ENCODE measurements at places on chromosomes 4 and X.

DNA sequence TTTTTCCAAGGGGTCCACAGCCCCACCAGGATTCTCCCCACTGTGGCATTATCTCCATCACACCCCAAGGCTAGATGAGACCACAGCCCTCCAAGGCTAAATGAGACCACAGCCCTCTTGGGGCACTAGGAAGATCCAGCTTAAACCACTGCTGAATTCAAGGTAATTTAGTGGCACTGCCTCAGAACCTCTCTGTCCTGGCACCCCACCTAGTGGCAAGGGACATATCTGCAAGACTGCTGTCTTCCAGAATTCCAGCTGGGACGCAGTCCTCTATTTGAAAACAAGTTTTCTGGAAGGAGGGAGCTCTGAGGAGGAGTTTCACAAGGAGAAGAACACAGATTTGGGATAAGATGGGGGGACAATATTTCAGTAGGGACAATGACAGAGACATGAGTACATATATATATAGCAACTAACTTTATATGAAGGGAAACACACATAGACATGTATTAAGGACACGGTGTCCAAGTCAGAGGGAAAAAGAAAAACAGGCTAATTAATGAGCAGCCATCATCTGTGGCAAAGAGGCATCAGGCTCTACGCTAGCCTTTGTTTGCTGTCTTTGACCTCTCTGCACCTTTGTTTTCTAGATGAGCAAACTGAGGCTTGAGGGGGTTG lies 9.3 kb downstream of the CETN2 start:
- peak; percentile 5 for DNase-seq

DNA sequence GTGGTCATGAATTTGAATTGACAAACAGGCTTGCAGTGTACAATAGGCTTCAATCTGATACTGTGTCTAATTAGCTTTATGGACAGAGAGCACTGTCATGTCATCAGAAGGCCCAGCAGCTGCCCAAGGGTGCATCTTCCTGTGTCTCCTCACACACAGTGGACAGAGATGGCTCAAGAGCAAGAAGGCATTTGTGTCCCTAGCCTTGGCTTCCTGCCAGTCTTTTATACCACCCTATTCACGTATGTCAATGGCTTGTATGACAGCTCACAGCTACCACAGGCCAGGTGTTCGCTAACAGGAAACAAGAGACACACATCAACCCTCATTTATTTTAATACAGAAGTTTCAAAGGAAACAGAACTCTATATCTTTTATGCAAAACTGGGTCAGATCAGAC lies 874.0 kb upstream of the AGA start:
- peak; percentile 87 for DNase-seq

DNA sequence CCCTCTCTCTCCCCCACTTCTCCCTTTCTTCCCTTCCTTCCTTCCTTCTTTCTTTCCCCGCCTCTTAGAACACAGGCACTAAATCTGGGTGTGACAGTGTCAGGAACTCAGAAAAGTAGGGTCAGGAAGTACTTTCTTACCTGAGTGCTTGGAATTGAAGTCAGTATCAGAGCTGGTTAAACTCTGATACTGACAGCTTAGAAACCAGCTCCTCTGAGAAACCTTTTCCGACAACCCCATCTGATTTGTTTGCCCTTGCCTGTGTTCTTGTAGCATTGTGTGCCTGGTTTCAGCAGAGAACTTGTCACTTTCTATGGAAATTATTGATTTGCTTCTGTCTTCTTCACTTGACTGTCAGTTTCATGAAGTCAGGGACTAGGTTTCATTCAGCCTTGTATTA lies 113.9 kb downstream of the AASDH start:
- no peak for DNase-seq

DNA sequence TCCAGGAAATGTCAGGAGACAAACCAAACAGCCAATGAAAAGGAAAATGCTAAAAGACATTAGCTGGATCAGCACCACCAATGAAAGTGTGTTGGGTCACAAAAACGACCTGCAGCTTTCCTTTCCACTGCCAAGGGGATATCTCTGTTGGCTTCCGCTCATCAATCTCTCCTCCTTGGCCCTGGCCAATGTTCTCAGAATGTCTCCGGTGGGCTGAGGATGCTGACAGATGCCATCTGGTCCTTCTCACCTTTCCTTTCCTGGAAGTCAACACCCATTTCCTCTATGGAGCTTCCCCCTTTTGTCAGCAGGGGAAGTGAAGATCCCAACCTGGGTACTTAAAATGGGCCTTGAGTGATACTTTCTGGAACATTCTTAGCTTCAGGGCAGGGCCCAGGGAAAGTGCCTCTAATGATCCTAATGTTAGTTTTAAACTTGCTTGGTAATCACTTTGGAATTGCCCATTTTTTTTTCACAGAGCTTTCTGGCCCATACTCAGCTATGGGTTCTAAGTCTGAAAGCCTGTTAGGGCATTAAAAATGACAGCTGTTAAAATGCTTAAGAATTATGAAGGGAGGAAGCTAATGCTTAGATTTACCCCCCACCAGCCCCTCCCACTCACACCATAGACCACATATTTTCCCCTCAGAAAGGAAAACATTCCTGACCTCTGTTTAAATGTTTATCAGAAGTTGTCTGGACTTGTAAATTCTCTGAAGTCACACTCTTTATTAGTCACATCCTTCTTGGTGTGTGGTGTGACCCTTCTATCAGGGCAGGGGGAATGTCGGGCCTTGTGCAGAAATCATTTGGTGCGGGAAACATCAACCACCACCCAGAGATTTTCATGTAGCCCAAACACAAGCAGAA lies 29.2 kb downstream of the IGFBP7 start:
- DNase-seq = no peak

GRCh38 chr4:176198316-176198903 lies 3.0 kb upstream of the SPATA4 start:
- DNase-seq = peak; percentile 57

GRCh38 chrX:38150993-38151392 lies 69.7 kb downstream of the SRPX start:
- no peak for DNase-seq

GRCh38 chr4:150588316-150588715 lies 6.4 kb downstream of the MAB21L2 start:
- no peak for DNase-seq

DNA sequence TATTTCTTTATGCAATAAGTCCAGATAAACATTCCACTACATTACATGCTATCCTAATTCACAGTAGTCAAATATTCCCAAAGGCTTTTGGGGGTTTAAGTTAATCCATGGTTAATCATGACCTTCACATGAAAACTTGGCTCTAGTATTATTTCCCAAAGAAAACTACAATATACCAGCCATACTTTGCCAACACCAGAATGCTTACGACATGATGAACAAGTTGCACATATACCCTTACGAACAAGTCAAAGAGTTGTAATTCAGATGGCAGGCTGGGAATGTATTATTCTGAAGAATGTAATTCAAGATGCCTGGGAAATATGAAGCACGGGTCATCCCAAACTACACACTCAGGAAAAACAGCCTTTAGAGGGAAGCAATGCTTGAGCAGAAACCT lies 499.6 kb downstream of the PPARGC1A start:
- DNase-seq = no peak

DNA sequence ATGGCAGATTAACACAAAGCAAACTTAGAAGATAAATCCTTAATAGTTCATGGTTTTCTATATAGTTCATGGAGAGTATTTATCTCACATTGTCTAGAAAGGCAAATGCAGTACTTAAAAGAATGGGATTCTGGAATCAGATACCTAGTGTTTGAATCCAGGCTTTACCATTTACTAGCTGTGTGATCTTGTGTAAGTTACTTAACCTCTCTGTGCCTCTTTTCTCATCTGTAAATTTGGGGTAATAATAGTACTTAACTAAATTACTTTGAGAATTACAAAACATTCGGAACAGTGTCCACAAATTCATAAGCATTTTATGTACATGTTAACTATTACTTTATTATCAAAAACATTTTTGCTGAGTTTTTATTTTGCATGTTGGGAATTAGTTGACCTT lies 15.8 kb downstream of the MAGEB1 start:
- DNase-seq = no peak

GRCh38 chr4:7266525-7267292 lies 74.4 kb downstream of the SORCS2 start:
- DNase-seq = no peak

DNA sequence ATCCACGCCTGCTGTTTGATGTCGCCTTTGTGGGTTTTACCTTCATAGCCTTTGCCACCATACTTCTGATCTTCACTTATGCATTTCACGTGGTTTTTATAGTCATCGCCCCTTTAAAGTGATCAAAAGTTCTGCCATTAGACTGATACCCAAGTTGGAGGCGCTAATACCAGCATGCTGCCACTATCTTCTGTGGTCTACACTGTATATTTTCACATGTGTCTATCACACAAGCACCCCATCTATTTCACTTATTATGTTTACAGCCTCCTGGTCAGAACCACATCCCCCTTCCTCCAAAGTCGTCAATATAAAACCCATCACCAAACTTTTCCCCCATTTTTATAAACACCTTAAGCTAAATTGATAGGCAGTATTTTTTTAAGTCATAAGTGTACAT lies 8.2 kb downstream of the LYAR start:
- no peak for DNase-seq

- DNase-seq = no peak
Measured at GRCh38 chr4:2552806-2553205, 16.4 kb downstream of the FAM193A start.

GRCh38 chr4:93827272-93827947 lies 1.1 kb upstream of the ATOH1 start:
- DNase-seq = no peak

- no peak for DNase-seq
Measured at GRCh38 chr4:158769175-158769921, 522 bp downstream of the FNIP2 start.

GRCh38 chrX:39144956-39145355 lies 343.7 kb downstream of the MID1IP1 start:
- DNase-seq = no peak

DNA sequence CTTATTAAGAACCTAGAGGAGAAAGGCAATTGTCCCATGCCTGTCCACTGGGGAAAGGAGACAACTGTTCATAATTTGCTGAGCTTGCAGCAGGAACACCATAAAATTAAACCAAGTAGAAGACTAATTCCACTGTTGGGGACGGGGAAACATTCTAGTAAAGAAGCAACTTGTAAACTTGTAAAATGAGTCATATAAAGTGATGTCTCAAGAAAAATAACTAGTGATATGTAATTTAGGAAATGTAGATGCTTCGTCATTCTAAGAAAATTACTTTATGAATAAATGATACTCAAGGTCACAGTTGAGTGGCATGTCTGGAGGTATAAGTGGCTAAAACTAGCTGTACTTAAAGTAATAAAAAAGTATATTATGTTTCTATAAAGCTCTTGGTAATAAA lies 121.2 kb upstream of the MID1 start:
- DNase-seq = no peak

DNA sequence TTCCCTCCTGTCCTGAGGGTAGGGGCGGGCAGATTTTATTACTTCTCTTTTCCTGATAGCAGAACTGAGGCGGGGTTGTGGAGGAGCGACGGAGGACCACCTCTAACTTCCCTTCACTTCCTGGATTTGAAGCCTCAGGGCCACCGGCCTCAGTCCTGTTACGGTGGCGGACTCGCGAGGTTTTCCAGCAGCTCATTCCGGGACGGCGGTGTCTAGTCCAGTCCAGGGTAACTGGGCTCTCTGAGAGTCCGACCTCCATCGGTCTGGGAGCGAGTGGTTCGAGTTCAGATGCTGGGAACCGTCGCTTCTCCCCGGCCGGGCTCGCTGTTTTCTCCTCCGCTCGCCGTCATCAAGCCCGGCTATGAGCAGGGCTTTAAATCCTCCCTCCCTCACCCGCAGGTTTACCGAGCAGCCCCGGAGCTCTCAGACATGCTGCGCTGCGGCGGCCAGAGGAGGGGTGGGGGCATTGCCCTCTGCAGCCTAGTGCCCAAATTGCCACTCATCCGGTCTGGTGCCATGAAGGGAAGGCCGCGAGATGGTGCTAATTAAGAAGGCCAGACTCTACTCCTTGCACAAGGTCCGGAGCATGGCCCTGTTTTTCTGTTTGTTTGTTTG lies 23.3 kb downstream of the HAND2 start:
- no peak for DNase-seq

DNA sequence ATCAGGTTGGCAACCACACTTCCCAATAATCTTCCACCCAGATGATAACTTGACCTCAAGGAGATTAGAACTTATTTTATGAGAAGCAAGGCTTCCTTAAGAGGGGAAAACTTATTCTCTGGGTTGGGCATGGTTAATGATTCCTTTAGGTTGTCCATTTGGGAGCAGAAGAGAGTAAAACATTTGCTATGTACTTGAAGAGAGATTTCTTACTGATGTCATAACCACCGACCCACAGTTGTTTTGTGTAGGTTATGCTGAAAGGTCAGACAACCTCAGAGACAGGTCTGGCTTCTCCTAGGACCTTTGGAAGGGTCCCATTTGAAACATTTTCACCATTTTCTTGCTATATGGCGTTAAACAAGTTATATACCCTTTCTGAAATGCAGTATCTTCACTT lies 56.1 kb downstream of the FAM114A1 start:
- no peak for DNase-seq

- DNase-seq = no peak
Measured at GRCh38 chr4:113637363-113637762, 124.2 kb downstream of the CAMK2D start.

DNA sequence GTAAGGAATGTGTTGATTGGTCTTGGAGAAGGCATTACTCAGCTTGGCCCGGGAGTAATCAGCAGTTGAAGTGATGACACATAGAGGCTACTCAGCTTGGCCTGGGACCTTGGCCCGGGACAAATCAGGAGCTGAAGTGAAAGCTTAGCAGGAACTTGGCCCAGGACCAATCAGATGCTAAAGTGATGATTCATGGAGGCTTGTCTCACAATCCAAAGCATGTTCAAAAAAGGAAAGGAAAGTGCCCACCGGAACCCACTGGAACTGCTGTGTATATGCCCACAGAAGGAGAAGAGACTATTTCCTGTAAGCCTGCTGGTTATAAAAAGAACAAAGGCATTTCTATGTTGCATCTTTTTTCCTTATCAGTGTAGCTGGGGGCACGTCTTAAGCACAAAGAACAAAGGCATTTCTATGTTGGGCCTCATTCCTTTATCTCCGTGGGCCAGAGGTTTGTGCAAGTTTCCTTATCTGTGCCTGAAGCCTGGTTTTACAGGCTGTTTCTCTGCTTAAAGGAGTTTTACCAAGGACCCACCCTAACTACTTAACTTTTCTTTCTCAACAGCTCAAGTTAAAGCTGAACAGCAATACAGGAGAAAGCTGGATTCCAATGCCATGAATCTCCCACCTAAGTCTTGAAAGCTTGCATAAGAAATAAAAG lies 1176.7 kb downstream of the NLGN4X start:
- DNase-seq = no peak

- DNase-seq = no peak
Measured at GRCh38 chrX:68936608-68937007, 107.8 kb downstream of the EFNB1 start.

DNA sequence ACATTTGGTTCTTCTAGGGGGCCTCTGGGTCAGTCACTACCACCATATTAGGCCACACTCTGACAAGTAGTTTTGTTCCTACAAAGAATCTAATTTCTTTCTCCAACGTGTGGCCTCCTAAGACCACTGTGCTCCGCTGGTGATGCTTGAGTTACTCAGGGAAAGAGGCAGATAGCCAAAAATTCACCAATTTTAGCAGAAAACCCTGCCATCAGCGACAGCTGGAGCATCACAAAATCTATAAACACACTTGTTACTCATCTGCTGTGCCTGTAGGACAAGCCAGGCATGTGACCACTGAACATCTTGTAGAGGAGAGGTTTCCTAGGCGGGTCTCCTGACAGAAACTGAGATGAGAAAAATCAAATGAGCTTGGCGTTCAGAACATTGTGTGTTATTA lies 105.4 kb downstream of the SYNPO2 start:
- DNase-seq = no peak
